CD4-positive, alpha-beta T cell treated with Interleukin-15 for 1 hour (primary cell): ENCODE measurements at places on chromosomes 7 and 10.

DNA sequence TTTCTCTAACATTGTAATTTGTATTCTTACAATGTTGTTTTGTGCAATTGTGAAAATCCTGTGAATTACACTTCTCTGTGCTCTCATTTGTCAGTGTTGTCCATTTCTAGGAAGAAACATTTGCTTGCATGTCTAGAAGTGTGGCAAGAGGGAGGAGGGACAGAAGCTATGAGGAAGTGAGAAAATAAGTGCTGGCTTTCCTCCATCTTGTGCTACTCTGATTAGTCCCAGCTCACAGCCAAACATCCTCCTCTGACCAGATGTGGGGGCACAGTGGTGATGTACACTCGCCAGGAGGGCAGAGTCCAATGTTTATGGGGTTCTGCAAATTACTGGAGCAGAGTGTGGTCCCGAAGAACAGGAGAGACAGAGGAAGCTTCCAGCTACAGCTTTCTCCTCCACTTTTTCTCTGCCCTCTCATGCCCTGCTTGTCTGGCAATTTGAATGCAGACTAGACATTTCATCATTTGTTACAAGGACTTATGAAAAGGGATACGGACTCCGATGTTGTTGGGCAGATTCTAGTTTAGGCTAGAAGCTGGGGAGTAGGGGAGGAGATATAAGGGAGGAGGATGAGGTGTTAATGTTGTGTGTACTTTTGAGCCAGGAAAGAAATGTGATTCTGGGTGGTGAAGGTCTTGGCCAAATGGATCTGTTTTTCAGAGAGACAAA lies 131.0 kb upstream of the C1GALT1 start:
- DNase-seq, result no peak

DNA sequence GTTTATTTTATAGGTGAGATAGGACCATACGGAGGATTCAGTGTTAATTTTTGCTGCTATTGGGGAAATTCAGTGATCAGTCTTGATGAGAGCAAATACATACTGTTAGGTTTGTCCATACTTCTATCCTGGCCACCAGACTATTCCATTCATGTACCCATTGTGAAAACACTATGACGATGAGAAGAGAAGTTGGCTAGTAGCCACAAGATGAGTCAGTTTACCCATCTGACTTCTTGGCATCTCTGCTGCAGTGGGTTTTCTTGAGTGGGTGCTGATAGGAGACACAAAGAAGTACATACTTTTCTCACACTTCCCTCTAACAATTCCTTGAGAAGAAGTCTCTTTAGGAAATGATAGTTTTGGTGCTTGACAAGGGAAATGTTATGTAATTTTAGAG lies 133.1 kb downstream of the TFPI2 start:
- DNase-seq, result no peak

DNA sequence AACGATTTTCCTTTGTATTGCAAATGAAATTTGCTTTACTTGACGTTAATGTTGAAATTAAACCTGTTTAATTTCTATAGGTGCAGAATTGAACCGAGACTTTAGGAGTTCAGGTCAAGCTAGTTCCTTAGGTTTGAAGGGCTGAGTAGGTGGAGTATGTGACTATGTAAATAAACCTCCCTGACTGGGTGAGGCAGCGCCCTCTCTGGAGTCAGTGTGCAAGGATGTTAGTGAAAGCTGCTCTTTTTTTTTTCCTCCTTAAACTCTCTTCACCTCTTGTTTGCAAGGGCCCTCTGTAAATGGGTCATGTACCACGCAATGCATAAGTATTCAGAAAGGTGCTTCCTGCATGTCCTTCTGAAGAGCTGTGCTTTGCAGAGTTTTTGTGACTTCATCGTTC lies 33.8 kb downstream of the GALNT17 start:
- no peak for DNase-seq

- DNase-seq, result no peak
These were observed 10.3 kb downstream of the TMEM229A start for GRCh38 chr7:124022551-124022950.

DNA sequence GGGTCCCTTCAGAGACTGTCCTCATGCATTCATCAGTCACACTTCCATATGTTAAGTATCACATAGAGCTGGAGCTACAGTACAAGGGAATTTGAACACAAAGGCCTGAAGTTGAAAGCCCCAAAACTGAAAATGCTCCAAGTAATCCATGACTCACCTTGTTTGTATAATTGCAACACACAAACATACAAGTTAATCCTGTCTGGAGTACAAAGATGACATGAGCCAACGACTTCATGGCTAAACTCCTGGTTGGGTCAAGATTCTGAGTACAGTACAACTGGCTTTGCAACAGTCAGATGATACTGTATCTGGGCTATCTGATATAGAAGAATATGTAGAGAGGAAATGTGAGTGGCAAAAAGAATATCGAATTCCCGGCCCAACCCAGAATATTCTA lies 73.1 kb upstream of the AASS start:
- no peak for DNase-seq

DNA sequence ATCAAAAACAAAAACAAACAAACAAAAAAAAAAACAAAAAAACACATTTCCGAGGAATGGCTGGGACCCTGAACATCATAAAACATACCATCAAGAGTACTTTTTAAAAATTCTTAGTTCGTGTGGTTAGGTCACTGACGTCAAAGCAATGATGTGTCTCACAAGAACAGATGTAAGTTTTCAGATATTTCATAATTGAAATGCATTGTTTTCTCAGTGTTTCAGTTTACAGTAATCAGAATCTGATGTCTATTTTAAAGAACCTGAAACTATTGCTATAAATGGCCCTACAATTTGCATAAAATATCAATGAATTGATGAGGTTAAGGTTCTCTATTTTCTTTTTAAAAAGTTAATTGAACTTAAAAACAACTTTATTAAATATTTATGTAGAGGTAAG lies 103.7 kb upstream of the HGF start:
- DNase-seq, result no peak

- no peak for DNase-seq
These were observed 44.1 kb upstream of the LBX1 start for GRCh38 chr10:101273330-101273729.

GRCh38 chr10:36533316-36533715 lies 592.1 kb upstream of the ANKRD30A start:
- DNase-seq, result no peak
